ENCODE measurements at places on chromosomes 11 and 22. TPM values are rescaled to one million over a fixed set of nuclear protein-coding genes. Genes with fewer than 3 reads are reported as not detected.

INSC gene
- 0.59 TPM for polyA plus RNA-seq

DNA sequence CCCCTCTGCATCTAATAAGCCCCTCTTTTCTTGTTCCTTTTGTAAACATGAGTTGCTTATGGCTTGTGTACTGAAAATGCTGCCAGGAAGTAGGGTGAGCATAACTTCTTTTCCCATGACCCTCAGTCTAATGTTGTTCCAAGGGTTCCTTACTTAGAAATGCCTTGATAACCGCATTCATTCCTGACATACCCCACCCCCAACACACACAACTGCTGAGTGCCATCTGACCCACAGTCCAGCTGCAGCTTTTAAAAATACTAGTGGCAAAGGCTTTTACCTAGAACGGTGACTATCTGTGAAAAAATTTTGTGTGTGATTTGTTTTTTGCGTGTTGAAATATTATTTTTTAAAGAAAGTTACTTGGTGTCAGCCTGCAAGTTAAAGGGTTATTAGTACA lies 52.6 kb downstream of the ARHGAP42 start:
- DNase-seq = no peak

SCGB2A2 gene
- not detected for polyA plus RNA-seq

PHF21B gene
- not detected for polyA plus RNA-seq

- DNase-seq = no peak
Measured at GRCh38 chr11:120128392-120129119, 9.4 kb downstream of the TRIM29 start.

- DNase-seq = no peak
Measured at GRCh38 chr22:25672289-25673084, 69.5 kb upstream of the MYO18B start.

DNA sequence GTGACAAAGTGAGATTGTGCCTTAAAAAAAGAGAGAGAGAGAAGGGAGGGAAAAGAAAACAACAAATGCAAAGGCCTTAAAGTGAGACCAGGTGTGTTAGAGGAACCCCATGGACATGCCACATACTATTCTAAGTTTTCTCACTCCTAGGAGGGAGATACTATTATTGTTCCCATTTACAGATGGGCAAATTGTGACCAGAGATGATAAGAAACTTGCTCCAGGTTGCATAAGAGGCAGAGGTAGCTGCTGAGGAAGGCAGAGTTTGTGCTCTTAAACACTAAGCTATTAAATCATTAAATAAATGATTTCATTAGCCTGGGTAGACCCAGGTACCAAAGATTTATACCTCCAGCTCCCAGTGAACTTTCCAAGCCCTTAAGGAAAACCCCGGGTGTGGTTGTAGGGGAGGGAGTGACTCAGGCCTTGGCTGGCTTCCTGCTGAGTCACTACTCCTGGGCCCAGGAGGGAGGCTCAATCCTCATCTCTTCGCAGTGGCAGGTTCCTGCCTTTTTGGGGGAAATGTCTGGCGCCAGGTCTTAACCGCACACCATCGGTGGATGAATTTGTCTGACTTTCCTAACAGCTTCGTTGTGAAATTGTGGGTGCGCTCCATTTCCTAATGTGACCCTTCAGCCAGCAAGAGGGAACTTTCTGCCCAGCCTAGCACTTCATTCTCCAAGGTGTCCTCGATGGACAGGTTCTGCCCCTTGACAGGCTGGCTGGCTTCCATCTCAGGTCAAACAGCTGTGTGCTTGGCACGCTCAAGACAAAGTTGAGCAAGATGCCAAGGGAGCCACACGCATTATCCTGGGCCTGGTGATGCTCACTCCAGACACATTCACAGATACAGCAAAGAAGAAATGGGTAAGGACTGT lies 33.4 kb upstream of the PTPRJ start:
- no peak for DNase-seq

GRCh38 chr22:36741968-36742367 lies 34.0 kb downstream of the IFT27 start:
- no peak for DNase-seq

NXPE1 gene
- polyA plus RNA-seq = not detected

GRCh38 chr11:78041843-78042440 lies 18.9 kb upstream of the KCTD14 start:
- DNase-seq = no peak

DNA sequence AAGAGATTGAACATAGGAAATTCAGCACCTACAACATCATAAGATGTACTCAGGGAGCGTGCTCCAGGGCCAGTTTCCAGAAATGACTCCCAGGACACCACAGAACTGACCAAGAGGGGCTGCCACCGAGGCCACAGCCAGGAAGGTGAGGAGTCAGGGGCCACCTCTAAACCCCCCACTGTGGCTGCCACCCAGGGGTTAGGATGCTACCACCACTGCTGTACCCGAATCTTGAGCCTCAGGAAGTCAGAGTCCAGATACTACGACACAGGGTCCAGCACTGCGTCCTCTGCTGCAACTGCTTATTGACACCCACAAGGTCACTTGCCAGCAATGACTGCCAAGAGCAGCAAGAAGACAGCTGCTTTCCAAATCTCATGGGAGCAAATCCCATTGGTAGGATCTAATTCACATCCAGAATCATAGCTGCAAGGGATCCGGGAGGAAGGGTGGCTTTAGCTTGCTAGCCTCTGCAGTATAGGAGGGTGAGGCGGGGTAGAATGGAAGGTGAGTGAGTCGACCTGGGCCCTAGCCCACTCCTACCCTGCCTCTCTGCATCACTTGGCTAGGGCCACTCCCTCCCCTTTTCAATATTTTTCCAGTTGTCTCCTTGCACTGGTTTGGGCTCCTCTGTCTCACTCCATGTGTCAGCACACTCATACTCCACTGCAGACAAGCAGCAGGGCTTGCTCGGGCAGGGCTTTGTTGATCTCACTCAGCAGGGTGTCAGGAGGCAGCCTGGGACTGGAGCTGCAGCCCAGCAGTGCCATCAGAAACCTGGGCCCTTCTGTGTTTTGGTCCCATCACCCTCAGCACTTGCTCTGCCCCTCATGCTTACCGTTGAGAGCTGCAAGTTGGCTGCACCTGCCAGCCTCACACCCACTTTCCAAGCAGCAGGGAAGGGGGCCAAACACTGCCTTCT lies 18.1 kb upstream of the CYTH4 start:
- DNase-seq = no peak

MPEG1 gene
- polyA plus RNA-seq = 13.2 TPM

- DNase-seq = no peak
Measured at GRCh38 chr22:30310881-30311771, 15.6 kb downstream of the TBC1D10A start.

MAPK8IP1 gene
- 0.08 TPM for polyA plus RNA-seq

TRPT1 gene
- polyA plus RNA-seq = 43.8 TPM

DNA sequence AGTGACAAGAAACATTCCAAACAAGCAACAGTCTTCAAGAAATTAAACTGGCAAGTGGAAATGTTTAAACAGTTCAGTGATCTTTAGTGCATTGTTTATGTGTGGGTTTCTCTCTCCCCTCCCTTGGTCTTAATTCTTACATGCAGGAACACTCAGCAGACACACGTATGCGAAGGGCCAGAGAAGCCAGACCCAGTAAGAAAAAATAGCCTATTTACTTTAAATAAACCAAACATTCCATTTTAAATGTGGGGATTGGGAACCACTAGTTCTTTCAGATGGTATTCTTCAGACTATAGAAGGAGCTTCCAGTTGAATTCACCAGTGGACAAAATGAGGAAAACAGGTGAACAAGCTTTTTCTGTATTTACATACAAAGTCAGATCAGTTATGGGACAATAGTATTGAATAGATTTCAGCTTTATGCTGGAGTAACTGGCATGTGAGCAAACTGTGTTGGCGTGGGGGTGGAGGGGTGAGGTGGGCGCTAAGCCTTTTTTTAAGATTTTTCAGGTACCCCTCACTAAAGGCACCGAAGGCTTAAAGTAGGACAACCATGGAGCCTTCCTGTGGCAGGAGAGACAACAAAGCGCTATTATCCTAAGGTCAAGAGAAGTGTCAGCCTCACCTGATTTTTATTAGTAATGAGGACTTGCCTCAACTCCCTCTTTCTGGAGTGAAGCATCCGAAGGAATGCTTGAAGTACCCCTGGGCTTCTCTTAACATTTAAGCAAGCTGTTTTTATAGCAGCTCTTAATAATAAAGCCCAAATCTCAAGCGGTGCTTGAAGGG lies 6.0 kb downstream of the MALAT1 start:
- DNase-seq = no peak

GRCh38 chr11:2154889-2155288 lies 6.1 kb downstream of the INS start:
- DNase-seq = no peak

HBB gene
- 747 TPM for polyA plus RNA-seq

DNA sequence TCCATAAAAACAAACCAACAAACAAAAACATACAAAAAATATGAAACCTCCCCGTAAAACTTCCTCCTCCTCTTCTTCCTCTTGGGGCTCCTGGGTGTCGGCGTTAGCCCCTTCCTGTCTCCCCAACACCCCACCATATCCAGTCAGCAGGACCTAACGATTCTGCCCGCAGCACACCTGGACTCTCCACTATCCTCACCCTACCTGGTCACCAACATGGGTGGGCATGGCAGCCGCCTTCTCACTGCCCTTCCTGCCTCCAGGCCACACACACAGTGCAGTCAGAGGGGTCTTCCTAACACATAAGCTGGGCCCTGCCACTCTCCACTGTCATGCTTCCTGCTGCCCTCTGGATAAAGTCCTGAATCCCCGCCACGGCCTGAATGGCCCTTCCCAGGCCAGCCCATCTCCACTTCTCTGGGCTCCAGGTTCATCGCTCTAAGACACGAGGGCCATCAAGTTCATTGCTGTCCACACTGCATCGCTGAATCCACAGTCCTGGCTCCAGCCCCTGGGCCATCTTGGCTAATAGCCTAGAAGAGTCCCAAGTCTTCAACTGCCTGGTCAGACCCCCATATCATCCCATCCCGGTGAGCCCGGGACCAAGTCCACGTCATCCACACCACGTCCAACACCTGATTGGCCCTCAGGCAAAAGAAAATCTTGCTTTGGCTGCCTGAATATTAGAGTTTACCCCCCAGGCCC lies 76.2 kb downstream of the IGLL1 start:
- DNase-seq = no peak

DNA sequence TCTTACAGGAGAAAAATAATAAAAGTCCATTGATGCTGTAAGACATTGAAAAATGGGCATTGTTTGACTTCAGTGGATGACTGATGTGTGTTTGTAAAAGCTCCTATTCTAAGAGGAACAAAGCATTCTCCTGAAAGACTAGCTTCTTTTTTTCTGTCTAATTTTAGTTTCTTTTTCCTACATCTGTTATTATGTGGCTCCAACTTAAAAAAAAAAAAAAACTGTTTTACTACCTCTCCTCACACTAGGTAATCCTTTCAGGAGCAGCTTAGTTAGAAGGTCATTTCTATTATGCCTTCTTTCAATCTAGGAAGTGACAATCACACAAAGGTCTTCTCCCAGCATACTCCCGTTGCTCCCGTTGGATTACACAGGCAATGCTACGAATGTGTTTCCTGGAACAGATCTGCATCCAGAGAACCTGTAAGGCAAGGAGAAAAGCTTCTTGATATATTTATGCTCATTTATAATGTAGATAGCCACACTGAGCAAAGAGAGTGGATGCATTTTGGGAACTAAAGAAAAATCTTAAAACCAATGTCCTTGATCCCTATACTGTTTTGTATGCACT lies 595.1 kb upstream of the CCDC179 start:
- DNase-seq = no peak

- no peak for DNase-seq
Measured at GRCh38 chr22:49124608-49125007, 703.1 kb downstream of the BRD1 start.

CALCA gene
- not detected for polyA plus RNA-seq

DNA sequence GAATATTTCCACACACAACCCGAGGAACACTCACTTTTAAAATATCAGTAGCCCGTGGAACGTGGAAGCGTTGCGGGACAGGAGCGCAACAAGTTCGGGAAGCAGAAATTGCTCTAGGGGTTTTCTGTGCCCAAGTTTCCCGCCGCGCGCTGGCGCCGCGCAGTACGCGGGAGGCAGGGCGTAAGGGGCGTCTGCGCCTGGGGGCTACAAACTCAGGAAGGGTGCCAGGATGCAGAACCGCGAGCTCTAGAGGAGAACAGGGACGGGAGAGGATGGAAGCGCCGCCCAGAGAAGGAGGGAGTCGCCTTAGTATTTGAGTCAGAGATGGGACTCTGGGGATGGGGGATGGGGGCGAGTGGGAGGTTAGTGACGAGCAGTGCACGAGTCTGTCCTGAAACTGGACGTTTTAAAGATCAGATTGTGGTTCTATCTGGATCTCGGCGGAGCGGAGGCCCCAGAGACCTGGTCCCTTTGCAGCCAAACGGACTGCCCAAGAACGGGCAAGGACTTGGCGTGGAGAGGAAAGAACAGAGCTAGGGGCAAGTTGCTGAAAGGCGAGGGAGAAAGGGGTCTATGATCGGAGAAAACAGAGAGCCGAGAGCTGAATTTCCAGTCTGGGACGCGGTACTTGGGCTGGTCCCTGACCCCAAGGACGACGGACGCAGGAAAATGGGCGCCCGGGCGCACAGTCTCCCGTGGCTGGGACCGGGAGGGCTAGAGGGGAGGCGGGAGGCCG lies 4.7 kb downstream of the BSX start:
- no peak for DNase-seq

OR51I1 gene
- polyA plus RNA-seq = not detected

PLA2G3 gene
- polyA plus RNA-seq = not detected

DNA sequence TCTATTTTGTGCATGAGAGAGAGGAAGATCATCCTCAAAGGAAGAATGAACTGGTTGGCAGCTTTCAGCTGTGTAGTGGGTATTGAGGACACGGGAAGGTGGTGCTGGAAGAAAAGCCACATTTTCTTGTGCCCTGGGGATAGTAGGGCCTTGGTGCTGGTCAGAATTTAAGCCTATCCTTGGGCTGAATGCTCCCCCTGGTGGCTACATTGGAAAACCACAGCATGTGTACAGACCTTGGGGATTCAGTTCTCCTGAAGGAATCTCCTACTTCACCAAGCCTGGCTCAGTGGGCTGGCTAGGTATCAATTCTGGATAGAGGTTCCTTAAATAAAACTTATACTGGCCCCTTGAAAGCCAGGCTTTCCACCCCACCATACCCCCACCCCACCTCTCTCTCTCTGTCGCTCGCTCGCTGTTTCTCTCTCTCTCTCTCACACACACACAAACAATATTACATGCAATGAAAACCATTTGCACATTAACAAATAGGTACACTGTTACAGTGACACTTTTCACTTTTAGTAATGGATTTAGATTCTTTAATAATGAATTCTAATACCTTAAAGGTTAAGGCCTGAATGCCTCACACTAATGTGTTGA lies 2.8 kb upstream of the OR51M1 start:
- no peak for DNase-seq
